ENCODE measurements at places on chromosomes 3 and 15. TPM values are rescaled to one million over a fixed set of nuclear protein-coding genes. Genes with fewer than 3 reads are reported as not detected.

GRCh38 chr15:57943171-57943570, 122.3 kb downstream of the ALDH1A2 start:
- no peak for DNase-seq
- no peak overlapping the region for H3K27ac ChIP-seq
- H3K36me3 ChIP-seq = no peaks in the 10 kb centered on the region
- H3K4me3 ChIP-seq = no peak overlapping the region
- no peaks in the 10 kb centered on the region for H3K4me1 ChIP-seq

DNA sequence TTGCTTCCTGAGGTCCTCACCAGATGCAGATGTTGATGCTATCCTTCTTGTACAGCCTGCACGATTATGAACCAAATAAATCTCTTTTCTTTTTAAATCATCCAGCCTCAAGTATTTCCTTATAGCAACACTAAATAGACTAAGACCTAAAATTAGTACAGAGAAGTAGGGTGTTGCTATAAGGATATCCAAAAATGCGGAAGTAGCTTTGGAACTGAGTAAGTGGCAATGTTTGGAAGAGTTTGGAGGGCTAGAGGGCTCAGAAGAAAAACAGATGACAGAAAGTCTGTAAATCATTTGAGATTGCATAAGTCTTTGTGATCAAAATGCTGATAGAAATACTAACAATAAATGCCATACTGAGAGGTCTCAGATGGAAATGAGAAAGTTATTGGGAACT, 894.9 kb downstream of the DIPK2A start:
- H3K27me3 ChIP-seq = no peaks in the 10 kb centered on the region
- no peak for DNase-seq
- H3K4me3 ChIP-seq = no peak overlapping the region
- H3K36me3 ChIP-seq = no peaks in the 10 kb centered on the region
- no peak overlapping the region for H3K27ac ChIP-seq

- no peaks in the 10 kb centered on the region for H3K36me3 ChIP-seq
- H3K4me1 ChIP-seq = no peaks in the 10 kb centered on the region
- DNase-seq = no peak
- no peak overlapping the region for H3K4me3 ChIP-seq
- H3K27ac ChIP-seq = no peak overlapping the region
Observed at GRCh38 chr3:120370463-120370862, 21.3 kb upstream of the LRRC58 start.

GRCh38 chr3:46883054-46883829, 5.7 kb downstream of the PTH1R start:
- no peak for DNase-seq
- no peak overlapping the region for H3K4me3 ChIP-seq
- no peaks in the 10 kb centered on the region for H3K4me1 ChIP-seq
- peaks cover 68% of the 10 kb centered on the region for H3K27me3 ChIP-seq
- no peaks in the 10 kb centered on the region for H3K36me3 ChIP-seq
- H3K27ac ChIP-seq = no peak overlapping the region

DNA sequence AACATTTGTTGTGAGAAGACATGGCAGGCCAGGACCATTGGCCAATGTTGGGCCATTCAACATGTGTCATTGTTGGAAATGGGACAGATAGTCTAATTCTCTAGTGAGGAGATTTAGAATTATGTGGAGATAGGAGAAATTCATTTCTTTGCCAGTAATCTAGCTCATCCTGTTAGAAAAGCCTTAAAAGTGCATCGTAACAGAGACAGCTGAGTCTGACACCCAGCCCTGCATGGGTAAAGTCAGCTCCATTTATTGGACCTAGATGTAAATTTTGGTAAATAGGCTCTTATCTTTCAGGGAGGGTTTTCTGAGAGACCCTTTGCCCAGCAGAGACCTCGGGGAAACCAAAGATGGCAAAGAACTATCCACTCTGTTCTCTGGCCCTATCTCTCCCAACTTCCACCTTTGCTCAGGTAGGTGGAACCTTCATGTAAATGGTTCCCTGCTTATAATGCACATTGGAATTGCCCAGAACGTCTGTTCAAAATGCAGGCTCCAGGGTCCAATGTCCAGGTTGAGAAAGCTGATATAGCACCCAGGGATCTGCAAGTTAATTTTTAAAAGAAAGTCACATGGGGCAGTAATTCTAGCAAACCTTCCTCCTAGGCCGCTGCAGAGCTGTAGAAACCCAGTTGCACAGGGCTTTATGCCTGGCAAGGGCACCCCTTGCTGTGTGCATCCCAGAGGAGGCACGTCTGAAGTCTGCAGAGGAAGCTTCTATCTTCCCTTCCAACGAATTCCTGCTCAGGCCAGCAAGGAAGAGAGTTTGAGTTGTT, 365.9 kb upstream of the PROK2 start:
- H3K27ac ChIP-seq = no peak overlapping the region
- H3K36me3 ChIP-seq = peaks cover 3% of the 10 kb centered on the region
- H3K4me3 ChIP-seq = no peak overlapping the region
- H3K4me1 ChIP-seq = no peaks in the 10 kb centered on the region
- DNase-seq = no peak

- peaks cover 77% of the 10 kb centered on the region for H3K36me3 ChIP-seq
- H3K4me1 ChIP-seq = peaks cover 70% of the 10 kb centered on the region
- no peak for DNase-seq
- peak overlapping the region; percentile 74 for H3K27ac ChIP-seq
- no peak overlapping the region for H3K4me3 ChIP-seq
- H3K27me3 ChIP-seq = no peaks in the 10 kb centered on the region
Observed at GRCh38 chr3:16318176-16318575, 53.2 kb downstream of the OXNAD1 start.

ZBTB11 gene
- 31.3 TPM for total RNA-seq

DNA sequence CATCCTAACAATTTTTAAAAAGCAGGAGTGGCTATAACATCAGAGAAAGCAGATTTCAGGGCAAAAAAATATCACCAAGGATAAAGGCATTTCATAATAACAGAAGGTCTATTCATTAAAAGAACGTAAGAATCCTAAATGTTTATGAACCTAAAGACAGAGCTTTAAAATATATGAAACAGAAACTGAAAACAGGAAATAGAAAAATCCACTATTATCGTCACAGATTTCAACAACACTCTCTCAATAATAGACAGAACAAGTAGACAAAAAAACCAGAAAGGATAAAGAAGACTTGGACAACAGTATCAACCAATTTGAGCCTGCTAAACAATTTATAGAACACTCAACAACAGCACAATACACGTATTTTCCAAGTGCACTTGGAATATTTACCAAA, 71.4 kb downstream of the FBXL22 start:
- H3K27ac ChIP-seq = peak overlapping the region; percentile 89
- H3K36me3 ChIP-seq = peaks cover 55% of the 10 kb centered on the region
- no peaks in the 10 kb centered on the region for H3K27me3 ChIP-seq
